ENCODE measurements at places on chromosomes 1 and 21.

DNA sequence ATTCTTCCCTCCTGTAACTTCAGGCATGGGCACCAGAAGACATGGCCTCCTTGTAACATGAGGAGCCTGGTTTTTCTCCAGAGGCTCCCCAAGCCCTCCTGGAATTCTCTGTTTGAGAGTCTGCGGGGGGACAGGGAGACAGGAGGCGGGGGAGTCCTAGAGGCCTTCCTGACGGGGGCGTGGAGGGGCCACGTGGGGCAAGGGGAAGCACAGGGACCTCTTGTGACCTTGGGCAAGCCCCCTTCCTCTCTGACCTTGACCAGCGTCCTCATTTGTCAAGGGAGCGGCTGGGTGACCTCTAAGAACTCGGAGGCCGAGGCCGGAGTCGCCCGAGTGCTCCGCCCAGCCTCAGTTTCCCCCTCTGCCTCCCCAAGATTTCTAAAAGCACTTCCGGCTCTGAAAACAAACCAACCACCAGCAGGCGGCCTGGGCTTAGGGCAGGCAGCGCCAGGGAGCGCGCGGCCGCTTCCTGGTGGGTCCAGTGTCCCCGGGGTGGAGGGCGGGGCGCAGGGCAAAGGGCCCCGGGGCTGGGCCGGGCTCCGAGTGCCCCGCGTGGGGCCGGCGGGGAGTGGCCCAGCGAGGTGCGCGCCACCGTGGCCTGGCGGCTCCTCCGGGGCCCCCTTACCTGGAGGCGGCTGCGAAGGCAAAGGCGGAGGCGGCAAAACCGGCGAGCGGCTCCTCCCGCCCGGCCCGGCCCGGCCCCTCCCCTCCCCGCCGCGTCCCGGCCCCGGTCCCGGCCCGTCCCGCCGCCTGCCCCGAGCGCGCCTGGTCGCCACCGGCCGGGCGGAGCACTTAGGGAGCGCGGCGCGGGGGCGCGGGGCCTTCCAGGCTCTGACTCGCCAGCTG, at the start of gene TMCO4:
TMCO4 (minus strand) TSS at position 687 of the 846 bp plus-strand sequence. CDS start 19,158 bp downstream, outside the sequence.
- no peak for DNase-seq

GRCh38 chr1:178534137-178534868, 21.4 kb downstream of the TEX35 start:
- DNase-seq: no peak

- no peak for DNase-seq
Observed at GRCh38 chr1:160608057-160608456, 28.8 kb upstream of the CD84 start.

- no peak for DNase-seq
Observed at GRCh38 chr21:39384674-39385298, 35.9 kb upstream of the HMGN1 start.

- no peak for DNase-seq
Observed at GRCh38 chr1:147890177-147890790, 12.3 kb upstream of the GJA8 start.

GRCh38 chr1:59360170-59360569, 63.3 kb downstream of the FGGY start:
- DNase-seq: no peak

DNA sequence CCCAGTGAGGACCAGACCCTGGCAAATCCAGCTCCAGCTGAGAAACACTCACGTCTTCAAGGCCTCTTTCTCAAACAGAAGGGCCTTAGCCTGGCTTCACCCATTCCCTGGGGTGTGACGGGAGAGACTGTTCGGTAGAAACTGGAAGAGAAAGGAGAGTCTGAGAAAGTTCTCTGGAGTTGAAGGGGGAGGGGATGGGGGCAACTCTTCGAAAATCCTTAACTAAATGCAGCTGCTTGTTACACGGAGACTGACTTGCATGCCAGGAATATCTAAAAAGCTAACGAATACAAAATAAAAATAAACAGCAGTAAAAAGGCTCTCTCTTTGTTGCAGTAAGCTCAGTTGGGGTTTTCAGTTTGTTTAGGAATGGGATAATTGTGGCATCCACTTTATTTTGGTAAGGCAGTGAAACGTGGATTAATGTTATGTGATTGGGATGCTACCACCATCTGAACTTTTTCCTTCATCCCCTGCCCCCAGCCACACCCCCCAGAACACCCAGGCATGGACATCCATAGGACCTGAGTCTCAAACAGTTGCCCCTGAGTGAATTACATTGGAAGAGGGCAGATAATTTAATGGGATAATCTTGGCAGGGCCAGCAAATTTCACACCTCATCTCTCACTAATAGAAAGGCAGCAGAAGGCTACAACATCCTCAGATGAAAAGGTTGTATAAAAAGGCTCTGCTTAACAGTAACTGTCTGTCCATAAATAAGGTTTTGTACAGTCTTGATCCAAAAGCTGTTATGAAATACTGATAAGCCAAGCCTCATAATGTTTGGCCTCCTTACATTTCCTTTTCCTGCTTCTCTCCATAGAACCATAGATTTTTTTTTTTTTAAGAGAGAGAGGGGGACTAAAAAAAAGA, 5.8 kb downstream of the ROR1 start:
- no peak for DNase-seq

DNA sequence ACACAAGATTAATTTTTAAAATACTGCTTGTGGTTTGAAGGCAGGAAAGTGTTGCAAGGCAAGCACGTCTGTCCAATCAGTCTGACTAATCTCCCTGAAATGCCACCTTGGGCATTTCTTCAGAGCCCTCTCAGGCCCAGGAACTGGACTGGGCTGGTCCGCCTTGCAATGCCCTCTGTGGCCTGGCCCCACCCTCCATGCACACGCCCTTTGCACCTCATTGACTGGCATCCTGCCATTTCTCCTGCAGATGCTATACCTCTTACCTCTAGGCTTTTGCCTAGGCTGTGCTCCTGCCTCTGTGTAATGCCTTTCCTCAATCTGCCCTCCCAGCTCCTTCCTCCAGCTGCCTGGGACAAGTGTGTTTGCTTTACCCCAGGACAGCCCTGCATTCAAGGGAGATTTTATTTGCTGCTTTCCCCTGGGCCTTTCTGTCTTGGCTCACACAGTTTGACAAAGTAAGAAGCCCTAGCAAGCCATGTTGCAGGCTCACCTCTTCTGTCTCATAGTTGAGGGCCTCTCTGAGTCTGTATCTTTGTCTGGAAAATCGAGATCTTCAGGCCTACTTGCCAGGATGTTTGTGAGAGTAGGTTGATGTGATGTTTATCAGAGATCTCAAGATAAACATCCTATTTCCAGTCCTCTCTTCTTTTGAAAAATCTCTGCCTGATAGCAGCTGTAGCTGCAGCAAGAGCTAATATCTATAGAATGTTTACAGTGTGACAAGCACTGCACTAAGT, 149.2 kb upstream of the JUN start:
- peak; percentile 71 for DNase-seq
